ENCODE measurements at places on chromosomes 12 and 14.

GRCh38 chr12:124744659-124745464, 118.8 kb downstream of the SCARB1 start:
- DNase-seq, result no peak

DNA sequence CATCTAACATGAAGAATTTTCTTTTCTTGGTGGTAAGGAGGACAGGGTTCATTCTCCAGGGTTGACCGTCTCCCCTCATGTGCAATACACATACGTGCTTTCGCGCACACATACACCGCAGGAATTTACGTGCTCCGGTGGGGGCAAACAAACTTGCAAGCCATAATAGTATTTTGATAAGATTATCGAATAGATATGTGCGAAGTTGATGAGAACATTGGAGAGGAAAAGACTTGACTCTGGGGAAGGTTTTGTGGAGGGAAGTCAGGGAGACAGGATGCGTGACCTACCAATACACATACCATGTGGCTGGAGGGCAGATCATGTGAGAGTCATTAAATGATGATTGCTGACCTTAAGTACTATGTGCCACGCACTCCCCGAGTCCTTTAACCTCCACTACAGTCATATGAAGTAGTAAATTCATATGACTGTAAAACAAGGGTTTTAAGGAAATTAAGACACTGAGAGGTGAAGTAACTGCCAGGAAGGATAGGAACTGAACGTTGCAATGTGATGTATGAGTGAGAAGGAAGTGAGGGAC, 921 bp downstream of the RAD51B start:
- no peak for DNase-seq

GRCh38 chr14:91964724-91965123, 17.2 kb upstream of the FBLN5 start:
- DNase-seq, result no peak

DNA sequence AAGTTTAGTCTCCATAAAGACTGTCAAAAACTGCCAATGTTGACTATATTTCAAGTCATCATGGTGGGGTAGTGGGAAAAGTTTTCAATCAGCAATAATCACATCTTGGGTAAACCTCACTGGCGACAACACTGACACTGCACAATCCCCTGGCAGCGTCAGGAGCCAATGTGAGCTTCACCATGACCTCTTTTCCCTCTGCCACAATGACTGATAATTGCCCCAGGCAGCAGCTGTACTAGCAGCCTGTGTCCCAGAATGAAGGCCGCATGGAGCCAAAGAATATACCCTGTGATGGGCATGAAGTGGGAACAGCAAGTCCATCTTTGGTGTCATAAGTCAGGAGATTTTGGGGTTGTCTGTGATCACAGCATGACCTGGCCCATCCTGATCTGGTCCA, 5.3 kb downstream of the MMAB start:
- no peak for DNase-seq

DNA sequence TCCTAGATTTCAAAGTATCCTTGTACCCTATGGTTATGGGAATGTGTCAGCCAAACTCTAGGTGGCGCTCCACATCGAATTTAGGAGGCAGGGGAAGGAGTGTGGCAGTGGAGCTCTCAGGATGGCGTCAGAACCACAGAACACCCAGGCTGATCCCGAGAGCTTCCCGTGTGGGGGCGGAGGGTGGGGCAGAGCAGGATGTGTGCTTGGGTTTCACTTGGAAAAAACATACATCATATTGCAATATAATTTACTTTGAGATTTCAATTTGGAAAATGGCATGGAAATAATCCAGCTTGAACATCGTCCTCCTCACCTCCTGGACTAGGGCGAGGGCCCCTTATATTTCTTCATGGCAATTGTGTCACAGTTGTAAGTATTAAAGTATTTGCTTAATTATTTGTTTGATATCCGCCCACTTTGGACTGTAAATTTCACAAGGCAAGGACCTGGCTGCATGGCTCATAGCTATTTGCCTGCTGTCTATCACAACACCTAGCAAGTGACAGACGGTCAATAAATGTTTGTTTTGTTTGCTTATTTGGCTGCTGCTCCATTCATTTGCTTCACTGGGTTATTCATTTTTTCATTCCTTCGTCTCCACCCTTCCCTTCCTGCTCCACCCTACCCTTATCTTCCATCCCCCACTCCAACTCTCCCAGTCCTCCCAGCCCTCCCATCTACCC, 221.5 kb upstream of the HMGA2 start:
- no peak for DNase-seq

- DNase-seq, result no peak
Measured at GRCh38 chr12:78115889-78116288, 285.2 kb downstream of the NAV3 start.

- no peak for DNase-seq
Measured at GRCh38 chr12:53694756-53695151, 18.9 kb upstream of the ATP5MC2 start.

- DNase-seq, result no peak
Measured at GRCh38 chr12:30152705-30153104, 369.0 kb upstream of the TMTC1 start.

DNA sequence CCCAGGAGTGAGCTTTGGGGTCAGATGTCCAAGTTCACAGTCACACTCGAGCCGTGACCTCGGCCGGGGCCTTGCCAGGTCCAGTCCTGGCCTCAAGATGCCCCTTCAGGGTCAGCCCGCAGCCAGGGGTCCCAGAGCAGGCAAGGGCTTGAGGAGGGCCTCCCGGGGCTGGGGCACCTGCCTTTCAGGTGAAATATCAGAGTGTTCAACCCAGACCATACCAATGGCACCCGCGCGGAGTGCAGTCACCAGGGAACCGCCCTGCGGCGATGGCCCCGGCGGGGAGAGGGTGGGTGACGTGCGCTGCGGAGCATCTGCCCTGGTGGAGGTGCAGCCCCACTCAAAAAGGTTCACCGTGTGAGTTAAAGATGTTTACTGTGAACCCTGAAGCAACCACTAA, 16.9 kb downstream of the LRCOL1 start:
- DNase-seq, result no peak

DNA sequence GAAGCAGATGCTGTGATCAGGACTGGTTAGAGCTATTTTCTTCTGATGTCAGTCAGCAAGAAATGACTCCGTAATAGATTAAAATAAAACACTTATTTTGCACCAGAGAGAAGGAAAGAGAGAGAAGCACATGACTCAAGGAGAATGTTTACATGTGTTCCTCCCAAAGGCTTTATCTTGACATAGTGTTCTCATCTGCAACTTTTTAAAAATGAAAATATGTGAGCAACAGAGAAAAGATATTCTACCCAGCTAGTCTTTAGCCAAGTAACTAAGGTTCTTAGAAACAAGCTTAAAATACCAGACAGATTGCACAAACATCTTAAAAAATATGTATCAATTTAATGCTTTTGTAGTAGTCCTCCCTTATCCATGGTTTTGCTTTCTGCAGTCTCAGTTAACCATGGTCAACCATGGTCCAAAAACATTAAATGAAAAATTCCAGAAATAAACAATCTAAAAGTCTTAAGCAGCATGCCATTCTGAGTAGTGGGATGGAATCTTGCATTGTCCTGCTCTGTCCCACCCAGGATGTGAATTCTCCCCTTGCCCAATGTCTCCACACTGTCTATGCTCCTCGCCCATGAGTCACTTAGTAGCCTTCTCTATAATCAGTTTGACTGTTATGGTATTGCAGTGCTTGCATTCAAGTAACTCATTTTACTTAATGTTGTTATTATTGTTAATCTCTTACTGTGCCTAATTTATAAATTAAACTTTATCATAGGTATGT, 9.9 kb downstream of the SERPINA10 start:
- DNase-seq, result no peak

- no peak for DNase-seq
Measured at GRCh38 chr12:18706798-18707197, 31.0 kb downstream of the PLCZ1 start.

Data from naive thymus-derived CD8-positive, alpha-beta T cell (primary cell).